ENCODE measurements at places on chromosomes 1 and 21. TPM values are rescaled to one million over a fixed set of nuclear protein-coding genes. Genes with fewer than 3 reads are reported as not detected.

Gene SH2D5
- total RNA-seq = 0.29 TPM

Gene SH2D1B
- not detected for total RNA-seq

Gene OR14K1
- total RNA-seq = not detected

GRCh38 chr21:28936036-28936435 lies 56.6 kb downstream of the LTN1 start:
- H3K4me1 ChIP-seq = no peaks in the 10 kb centered on the region
- H3K4me3 ChIP-seq = no peak overlapping the region
- H3K27me3 ChIP-seq = no peaks in the 10 kb centered on the region
- H3K36me3 ChIP-seq = peaks cover 93% of the 10 kb centered on the region

DNA sequence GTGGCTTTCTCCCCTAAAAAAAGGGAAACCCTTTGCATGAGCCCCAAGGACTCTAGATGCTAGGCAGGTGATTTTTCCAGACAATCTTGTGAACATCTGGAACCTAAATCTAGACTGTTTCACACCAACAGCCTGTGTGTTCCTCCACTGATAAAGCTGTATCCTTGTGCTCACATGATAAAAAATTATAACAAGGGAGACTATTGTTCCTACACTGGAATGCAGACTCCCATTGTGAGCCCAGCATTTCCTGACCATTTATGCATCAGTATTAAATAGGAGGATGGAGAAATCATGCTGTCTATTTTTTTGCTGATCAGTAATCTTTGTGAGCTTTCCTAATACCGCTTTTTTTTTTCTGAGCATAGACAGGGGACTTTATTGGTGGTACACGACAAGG lies 52.5 kb downstream of the ZNF697 start:
- no peak overlapping the region for H3K4me3 ChIP-seq
- H3K36me3 ChIP-seq = no peaks in the 10 kb centered on the region
- H3K27me3 ChIP-seq = no peaks in the 10 kb centered on the region
- no peak overlapping the region for H3K27ac ChIP-seq
- H3K4me1 ChIP-seq = no peaks in the 10 kb centered on the region

DNA sequence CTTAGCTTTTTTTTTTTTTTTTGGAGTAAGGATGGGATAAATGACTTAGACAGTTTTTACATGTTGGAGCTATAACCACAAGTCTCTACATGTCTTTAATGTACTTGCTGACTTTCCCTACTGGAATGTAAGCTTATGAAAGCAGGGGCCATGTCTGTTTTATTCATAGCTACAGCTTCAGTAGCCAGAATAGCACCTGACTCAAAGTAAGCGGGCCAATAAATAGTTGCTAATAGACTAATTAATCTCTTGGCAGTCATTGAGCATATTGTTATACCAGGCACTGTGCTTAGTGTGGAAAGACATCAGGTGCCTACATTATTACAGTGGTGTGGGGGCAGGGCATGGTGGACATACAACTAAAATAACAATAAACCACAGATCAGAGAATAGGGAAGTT lies 84.4 kb upstream of the HOOK1 start:
- H3K4me1 ChIP-seq = peaks cover 43% of the 10 kb centered on the region
- H3K4me3 ChIP-seq = no peak overlapping the region
- peak; percentile 16 for DNase-seq

GRCh38 chr1:237913345-237913744 lies 22.6 kb upstream of the ZP4 start:
- H3K27me3 ChIP-seq = no peaks in the 10 kb centered on the region
- H3K4me3 ChIP-seq = no peak overlapping the region
